Endothelial cell of umbilical vein (primary cell): ENCODE measurements at places on chromosomes 7 and 10. TPM values are rescaled to one million over a fixed set of nuclear protein-coding genes. Genes with fewer than 3 reads are reported as not detected.

GTF2IRD1 gene
- total RNA-seq: 24.2 and 24.7 TPM in 2 replicates

DNAJB6 gene
- 135 and 138 TPM in 2 replicates for total RNA-seq

MACC1 gene
- total RNA-seq: not detected in 2 replicates

GPC2 gene
- total RNA-seq: 17.5 and 20.9 TPM in 2 replicates

UTF1 gene
- total RNA-seq: not detected in 2 replicates

FIGNL1 gene
- total RNA-seq: 37.2 and 49.3 TPM in 2 replicates

RET gene
- 0.22 TPM in 1 of 2 replicates, not detected in the other for total RNA-seq

PRSS2 gene
- total RNA-seq: not detected in 2 replicates

MDFIC gene
- 13.7 and 14.2 TPM in 2 replicates for total RNA-seq

FZD1 gene
- 3.2 and 3.4 TPM in 2 replicates for total RNA-seq

FAM241B gene
- not detected in 2 replicates for total RNA-seq

PAX4 gene
- total RNA-seq: not detected in 2 replicates

FRMPD2 gene
- 0.42 and 0.97 TPM in 2 replicates for total RNA-seq

CALHM1 gene
- not detected in 2 replicates for total RNA-seq

- no peak for DNase-seq
These were observed 43.5 kb upstream of the CACUL1 start for GRCh38 chr10:118798231-118798662.

- no peak for DNase-seq
These were observed 630.6 kb upstream of the ZWINT start for GRCh38 chr10:56991591-56992069.

- no peak for DNase-seq
These were observed 577.3 kb upstream of the GALNT17 start for GRCh38 chr7:70554646-70555045.

GRCh38 chr10:101696632-101697031, 1.7 kb upstream of the FBXW4 start:
- no peak for DNase-seq

DNA sequence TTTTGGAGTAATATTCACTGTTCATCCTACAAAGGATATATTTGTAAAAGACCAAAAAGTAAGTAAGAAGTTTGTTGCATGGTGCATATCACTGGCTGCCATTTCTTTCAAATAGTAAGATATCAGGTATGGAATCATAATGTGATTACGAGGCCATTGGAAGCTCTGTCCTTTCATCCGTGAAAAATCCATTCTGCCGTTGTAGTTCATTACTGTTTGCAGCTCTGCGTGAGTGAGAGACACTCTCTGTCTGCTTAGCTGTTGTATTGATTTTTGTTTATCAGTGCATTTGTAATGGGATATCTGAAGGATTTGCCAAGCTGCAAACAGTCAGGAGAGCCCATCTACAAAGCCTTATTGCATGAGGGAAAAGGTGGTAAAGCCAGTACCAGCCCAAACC, 44.1 kb upstream of the SLC39A12 start:
- DNase-seq: no peak

- DNase-seq: no peak
These were observed 114.8 kb upstream of the WDR11 start for GRCh38 chr10:120736377-120736776.

- DNase-seq: no peak
These were observed 14.9 kb downstream of the TAF3 start for GRCh38 chr10:7833210-7833609.

- peak; percentile 96 for DNase-seq
These were observed 4.1 kb downstream of the ACBD7 start for GRCh38 chr10:15084502-15084922.

GRCh38 chr7:7220821-7221220, 38.5 kb downstream of the C1GALT1 start:
- DNase-seq: no peak

GRCh38 chr10:83533290-83533689, 606.0 kb upstream of the GHITM start:
- no peak for DNase-seq

DNA sequence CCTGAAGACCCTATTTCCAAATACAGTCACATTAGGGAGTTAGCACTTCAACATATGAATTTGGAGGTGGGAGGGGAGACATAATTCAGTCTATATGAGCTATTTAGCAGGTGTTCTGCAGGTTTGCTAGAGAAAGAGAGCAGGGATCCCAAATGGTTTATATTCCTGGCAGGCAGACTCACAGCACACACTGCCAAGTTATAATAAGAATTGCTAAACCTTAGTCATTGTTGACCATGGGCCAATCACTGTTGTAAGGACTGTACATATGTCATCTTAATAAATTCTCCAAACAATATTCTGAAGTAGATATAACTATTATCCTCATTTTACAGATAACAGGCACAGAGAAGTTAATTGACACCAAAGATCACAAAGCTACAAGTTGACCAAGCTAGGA, 1.5 kb upstream of the CCDC3 start:
- DNase-seq: no peak

GRCh38 chr7:103605640-103606039, 159.6 kb upstream of the SLC26A5 start:
- no peak for DNase-seq

DNA sequence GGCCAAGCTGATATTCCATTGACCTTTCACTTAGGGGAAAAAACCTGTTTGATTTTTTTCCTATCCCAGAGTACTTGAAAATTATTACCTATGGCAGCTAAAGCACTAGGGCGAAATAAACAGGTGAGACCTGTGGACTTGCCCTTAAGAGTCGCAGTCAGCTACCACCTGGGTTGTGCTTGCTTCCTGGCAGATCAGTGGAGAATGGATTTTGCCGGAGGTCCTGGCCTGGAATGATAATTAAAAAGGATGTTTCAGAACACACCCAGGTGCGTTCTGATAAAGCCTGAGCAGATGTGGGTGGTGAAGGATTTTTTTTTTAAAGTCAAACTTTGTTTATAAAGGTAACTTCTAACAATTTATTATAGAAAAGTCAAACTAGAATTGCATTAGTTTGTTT, 59.1 kb downstream of the AUTS2 start:
- DNase-seq: no peak

DNA sequence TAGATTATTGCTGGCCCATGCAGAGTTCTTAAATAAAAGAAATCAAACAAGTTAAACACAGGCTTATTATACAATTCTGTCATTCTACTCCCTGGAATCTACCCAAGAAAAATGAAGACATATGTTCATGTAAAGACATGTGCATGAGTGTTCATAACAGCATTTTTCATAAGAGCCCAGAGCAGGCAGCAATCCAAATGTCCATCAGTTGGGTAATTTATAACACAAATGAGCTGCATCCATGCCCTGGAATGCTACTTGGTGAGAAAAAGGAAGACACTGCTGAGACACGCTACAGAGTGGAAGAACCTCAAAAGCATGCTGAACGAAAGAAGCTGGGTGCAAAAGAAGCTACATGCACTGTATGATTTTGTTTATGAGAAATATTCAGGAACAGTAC, 342.6 kb downstream of the TCERG1L start:
- DNase-seq: no peak

DNA sequence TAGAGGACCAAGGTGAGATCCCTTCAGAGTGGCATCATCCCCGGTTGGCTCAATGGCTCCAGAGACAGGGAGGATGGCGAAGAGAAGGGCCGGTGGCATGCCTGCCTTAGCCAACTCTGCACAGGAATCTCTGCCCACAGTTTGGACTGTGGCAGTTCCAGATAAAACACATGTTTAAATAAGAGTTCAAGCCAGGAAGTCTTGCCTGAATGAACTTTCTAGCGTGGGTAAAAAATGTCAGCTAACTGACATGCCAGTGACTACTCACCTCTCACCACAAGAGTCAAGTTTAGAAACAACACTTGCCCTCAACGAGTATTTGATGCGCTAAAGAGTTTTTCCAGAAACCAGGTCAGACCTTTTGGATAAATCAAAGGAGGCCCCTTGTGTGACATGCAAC, 3.0 kb downstream of the NOD1 start:
- peak; percentile 46 for DNase-seq

DNA sequence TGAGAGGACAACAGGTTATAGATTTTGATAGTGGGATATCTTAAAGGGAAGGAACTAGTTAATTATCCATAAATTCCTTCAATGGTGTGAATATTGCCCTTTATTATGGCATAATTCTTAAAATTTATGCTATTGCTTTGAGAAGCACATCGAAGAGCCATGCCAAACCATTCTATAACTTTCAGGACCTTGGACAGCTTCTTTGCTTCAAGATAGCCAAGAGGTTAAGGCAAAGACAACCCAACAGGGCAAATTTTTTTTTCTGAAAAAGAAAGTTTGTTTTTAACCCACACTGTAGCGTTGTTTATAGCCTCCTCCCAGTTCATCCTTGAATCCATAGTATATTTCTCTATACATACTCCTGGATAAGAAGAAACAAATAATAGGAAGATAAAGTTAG, 103.2 kb downstream of the NRG3 start:
- DNase-seq: peak; percentile 42

DNA sequence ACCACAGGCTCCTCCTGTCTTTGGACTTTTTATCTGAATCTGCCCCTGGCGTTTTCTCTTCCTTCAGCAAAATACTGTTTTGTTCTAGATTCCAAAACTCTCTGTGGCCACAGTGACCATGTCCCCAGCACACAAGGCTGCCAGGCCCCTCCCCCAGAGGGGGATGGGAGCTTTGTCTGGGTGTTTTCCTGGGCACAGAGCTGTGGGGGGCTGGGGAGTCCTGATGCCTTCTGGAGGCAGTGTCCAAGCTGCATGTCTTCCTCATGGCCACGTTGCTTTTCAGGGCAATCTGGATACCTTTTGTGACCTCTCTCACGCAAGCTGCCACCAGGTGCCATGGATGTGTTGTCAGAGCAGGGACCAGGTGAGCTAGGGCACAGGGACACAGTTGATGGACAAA, 26.2 kb downstream of the ANTXRL start:
- DNase-seq: no peak

DNA sequence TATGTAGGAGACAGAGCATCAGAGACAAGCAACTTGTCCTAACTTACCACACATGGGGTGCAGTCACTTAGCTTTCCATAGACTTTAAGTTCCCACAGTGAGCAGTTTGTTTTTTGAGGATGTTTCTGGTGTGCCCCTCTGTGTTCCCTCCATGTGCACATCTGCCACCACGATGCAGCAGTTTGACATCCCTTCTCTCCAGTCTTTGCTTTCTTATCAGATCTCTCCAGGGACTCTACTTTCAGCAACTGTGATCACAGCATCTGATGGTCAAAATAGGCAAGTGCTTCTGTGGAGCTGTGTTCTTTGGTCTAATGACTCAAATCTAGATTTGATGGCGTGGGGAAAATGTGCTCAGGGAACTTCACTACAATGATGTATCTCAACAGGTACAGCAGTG, 96.5 kb upstream of the NAMPT start:
- no peak for DNase-seq

DNA sequence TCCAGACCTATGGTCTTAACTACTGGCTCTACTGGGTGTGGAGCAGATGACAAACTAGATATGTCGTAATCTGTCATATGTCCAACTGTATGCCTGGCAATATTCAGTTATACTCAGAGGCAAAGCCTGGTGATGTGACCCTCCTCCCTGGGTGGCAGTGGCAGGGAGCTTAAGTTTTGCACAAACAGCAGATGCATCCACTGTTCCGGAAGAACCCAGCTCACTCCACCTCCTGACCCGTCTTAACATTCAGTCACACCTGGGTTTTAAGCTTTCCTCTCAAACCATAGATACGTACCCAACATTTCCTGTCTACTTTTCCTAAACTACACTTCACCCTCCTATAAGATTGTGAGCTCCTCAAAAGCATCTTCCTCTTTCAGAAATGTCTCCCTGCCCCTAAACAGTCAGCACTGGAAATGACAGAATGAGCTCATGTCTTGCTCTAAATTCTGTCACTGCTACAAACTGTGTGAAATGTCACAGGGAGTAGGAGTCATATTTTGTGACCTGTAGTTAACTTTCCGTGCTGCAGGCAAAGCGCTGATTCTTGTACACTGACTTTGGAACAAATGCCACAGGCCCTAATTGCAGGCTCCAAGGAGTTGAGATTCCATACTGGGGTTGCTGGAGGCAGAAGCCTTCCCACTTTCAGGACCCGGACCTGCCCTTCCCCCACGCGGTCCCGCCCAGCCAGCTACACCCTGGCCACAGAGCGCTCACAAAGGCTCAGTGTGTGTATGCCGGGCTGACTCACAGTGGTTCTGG, 23.9 kb downstream of the SCD start:
- DNase-seq: peak; percentile 74
